COR-L47 (cell line): ENCODE measurements at places on chromosomes 13 and 19.

DNA sequence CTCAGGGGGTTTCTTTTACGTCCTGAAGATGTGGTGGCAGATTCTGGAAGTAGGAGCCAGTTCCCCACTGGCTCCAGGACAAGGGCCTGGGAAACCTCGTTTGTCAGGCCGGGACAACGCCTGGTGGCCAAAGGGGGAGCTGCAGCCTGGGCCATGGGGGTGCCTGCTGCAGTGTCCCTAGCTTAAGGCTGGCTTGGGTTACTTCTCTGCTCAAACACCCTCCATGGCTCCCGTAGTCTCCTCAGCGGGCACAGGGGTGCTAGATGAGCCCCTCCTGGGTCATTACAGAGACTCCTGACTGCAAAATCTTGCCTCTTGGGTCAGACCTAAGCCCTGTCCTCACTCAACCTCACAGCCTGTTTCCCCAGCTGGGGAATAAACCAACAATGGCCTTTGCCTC is 14.7 kb downstream of the CILP2 start:
- no peak for DNase-seq

DNA sequence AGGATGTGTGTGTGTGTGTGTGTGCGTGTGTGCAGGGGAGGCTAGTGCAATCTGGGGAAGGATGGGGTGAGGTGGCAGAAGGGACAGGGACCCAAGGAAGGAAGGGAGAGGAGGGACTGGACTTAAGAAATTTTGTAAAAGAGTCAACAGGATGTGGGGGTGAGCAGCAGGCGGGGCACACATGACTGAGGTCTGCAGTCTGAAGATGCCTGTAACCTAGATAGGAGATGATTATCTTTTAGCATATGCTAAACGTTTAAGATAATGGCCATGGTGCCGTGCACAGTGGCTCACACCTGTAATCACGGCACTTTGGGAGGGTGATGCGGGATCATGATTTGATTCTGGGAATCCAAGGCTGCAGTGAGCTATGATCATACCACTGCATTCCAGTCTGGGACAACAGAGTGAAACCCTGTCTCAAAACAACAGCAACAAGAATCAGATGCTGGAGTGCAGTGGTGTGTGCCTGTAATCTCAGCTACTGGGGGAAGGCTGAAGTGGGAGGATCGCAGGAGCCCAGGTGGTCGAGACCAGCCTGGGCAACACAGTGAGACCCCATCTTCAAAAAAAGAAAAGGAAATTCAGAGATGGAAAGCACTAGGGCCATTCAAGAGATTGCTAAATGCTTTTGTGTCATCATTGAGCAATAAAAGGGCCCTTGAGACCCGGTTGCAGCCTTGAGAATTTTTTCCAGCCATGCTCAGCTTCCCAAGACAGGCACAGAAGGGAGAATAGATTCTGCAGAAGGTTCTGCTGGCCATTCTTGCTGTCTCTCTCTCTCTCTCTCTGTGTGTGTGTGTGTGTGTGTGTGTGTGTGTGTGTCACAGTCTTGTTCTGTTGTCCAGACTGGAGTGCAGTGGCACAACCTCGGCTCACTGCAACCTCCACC is 3.8 kb upstream of the ZNF414 start:
- no peak for DNase-seq

DNA sequence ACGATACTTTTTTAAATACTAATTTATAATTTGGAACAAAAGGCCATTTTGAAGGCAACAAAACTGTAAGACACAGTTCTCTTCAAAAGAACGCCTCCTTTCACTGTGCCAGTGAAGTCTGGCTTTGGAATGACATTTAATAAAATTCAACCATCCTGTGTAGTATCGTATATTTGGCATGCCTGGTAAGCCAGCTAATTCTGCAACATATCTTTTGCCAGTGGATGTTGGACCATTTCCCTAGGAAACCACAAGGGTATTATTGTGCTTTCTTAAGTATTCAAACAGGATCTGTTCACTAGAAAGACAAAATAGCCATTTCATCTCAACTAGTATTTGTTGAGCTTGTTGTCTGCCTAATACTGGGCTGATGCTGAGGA is 111.6 kb downstream of the RGCC start:
- DNase-seq: no peak

- no peak for DNase-seq
These were observed 100.2 kb upstream of the MBNL2 start for GRCh38 chr13:97121894-97122293.

DNA sequence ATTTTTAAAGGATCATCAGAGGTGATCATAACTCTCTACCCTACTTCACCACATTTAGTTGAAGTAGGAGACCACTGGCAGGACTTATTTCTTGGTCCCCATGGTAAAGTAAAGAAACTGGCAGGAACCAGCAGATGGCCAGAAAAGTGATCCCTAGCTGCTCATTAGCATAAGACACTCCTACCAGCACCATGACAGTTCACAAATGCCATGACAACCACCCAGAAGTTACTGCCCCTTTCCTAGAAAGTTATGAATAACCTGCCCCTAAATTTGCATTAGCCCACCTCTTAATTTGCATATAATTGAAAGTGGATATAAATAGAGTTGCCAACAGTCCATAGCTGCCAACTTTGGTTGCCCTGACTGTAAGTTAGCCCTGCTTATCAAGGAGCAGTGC is 18.4 kb upstream of the RUBCNL start:
- no peak for DNase-seq

DNA sequence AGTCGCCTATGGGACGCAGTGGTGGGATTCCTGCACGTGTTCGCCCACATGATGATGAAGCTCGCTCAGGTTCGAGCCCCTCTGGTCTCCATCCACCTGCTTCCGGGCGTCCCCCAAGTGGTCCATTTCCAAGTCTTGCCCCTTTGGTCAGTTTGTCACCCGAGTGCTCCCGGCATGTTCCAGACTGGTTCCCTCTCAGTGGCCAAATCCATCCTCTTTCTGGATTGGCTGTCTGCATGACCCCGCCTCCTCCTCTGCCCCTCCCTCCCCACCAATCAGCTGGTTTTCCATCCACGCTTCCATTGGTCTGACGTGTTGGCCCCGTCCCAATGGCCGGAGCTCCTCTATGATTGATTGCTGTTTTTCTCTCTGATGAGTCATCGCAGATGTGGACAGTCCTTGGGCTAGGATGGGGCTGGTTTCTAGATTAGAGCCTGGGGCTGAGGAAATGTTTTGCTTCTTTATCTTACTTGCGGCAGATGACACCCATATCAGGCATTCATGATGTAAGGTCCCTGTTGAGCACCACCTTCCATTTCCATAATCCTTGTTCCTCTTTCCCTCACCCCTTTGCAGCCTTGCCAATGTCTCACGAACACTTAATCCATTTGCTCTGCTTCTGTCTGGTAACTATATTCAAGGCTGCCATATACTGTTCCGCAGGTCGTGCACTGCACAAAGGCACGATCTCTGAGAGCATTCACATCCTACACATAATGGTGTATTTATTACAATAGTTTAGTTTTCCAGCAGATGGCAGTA is 73.8 kb downstream of the MAP4K1 start:
- DNase-seq: no peak

- DNase-seq: no peak
These were observed 37.3 kb downstream of the SMARCA4 start for GRCh38 chr19:10998045-10998533.

DNA sequence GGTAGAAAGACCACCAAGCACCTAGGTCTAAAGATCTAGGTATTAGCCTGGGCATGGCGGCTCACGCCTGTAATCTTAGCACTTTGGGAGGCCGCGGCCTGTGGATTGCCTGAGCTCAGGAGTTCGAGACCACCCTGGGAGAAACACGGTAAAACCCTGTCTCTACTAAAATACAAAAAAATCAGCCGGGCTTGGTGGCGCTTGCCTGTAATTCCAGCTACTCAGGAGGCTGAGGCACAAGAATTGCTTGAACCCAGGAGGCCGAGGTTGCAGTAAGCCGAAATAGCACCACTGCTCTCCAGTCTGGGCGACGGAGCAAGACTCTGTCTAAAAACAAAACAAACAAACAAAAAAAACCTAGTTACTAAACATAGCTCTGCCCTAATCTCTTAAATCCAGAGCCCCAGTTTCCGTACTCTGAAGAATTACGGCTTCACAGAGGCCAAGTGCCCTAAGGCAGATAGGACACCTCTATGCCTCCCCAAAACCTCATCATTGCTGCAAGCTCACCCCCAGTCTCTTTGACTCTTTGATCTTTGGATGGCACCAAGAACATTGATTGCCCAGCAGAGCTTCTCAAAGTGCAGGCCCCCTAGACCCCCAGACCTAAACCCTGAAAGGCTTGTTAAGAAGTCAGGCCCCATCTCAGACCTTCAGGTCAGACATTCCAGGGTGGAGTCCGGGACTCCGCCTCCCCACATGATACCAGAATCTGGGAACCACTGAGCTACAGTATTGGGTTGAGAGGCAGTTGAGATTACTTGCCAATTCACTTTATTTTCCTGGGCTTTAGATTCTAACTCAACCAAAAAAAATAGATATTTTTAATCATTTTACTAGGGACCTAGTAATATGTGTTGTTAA is 2.8 kb downstream of the COL4A2 start:
- no peak for DNase-seq

DNA sequence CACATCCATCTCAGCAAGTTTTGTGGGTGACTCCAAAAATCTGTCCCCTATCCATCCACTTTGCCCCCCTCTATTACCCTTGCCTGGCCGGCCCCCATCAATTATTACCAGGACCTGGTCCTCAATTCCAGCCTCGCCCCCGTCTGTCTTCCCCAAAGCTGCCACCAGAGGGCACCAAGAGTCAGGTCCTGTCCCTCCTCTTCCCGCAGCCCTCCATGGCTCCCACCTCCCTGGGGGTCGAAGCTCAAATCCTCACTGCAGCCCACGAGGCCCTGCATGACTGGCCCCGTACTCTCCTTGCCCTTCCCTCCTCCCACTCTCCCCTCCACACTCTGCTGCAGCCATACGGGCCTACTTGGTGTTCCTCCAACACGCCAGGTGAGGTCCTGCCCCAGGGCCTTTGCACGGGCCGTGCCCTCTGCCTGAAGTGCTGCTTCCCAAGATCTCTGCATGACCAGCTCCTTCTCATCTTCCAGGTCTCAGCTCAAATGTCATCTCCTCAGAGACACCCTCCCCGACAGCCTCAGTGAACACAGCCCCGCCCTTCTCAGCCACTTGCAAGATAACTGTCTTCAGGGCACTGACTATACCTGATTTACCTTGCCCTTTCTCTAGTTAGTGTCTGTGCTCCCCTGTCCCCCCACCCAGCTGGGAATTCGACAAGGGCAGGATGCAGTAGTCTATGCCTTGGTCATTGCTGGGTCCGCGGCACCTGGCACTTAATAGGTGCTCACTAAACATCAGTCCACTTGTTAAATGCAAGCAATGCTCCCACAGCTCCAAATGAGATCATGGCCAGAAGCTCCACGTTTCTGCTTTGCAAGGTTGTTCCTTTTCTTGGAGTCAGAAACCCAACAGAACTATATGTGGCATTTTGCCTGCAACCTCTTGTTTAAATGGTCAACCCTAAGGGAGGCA is 16.8 kb upstream of the SEMA6B start:
- no peak for DNase-seq

GRCh38 chr13:69580255-69580654 is 527.4 kb upstream of the ATXN8OS start:
- DNase-seq: no peak

GRCh38 chr13:47310401-47310800 is 413.5 kb upstream of the HTR2A start:
- DNase-seq: no peak

- DNase-seq: no peak
These were observed 182.2 kb downstream of the KDM4B start for GRCh38 chr19:5150902-5151741.

GRCh38 chr19:34779652-34780051 is 6.6 kb upstream of the ZNF599 start:
- DNase-seq: no peak

DNA sequence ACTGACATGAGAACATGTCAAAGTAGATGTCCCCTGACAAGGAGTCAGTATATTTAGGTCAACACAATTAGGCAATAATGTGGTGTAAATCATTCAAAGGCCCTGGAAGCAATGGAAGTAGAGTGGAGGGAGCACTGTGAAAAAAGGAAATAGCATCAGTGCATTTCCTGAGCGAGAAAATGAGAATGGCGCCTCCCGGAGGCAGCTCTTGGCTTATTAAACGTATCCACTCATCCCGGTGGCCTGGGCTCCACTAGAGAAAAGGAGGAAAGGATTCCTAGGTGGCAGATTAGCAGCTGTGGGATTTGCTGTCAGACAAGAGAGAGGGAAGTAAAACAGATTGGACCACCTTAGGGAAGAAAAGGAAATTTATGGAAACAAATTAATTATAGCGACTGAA is 173.7 kb upstream of the TMTC4 start:
- DNase-seq: no peak

DNA sequence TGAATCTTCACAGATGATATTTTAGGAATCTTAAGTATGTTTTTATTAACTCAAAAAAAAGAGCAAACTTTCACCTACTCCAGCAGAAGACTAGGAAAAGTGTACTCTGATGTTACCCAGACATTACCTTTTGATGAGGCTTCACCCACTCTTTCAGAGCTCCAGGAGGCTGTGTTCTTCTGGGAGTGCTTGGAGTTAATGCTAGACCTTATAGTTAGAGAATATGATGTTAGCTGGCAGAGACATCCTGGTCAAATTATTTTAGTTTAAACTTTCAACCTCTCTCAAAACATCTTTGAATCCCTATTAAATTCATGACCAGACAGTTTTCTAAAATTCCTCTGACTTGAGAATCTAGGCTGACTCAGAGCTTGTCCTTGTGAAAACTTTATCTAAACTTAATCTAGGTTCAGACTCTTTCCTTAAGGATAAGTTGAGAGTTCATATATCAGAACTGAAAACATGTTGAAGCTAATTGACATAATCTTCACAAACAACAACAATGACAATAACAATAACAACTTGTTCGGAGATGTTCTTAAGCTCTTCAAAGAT is 82.8 kb downstream of the ITGBL1 start:
- DNase-seq: no peak

DNA sequence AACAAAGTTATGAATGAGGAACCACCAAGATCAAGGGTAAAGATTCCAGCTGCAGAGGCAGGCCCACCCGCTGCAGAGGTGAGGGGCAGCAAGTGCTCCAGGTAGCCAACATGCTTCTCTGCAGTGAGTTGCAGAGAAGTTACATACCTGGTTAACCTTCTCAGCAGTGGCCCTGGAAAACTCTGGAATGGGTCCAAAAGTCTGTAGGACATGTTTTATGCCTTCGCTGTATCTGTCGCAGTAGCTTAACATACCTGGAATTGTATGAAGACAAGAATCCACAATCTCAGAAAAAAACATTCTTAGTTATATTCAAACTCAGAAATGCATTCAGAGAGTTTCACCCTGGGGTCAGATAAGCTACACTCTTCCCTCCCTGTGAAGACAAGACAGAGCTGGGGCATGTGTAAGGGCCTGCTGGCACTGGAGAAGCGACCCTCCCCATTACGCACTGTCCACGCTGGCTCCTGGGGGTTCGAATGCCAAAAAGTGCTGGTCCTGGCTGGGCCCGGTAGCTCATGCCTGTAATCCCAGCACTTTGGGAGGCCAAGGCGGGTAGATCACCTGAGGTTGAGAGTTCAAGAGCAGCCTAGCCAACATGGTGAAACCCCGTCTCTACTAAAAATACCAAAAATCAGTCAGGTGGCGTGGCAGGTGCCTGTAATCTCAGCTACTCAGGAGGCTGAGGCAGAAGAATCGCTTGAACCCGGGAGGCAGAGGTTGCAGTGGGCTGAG is 121.0 kb downstream of the CRYL1 start:
- DNase-seq: no peak

GRCh38 chr19:19444681-19445155 is 39.2 kb downstream of the GATAD2A start:
- no peak for DNase-seq
